ENCODE measurements at places on chromosomes 1 and 21.

DNA sequence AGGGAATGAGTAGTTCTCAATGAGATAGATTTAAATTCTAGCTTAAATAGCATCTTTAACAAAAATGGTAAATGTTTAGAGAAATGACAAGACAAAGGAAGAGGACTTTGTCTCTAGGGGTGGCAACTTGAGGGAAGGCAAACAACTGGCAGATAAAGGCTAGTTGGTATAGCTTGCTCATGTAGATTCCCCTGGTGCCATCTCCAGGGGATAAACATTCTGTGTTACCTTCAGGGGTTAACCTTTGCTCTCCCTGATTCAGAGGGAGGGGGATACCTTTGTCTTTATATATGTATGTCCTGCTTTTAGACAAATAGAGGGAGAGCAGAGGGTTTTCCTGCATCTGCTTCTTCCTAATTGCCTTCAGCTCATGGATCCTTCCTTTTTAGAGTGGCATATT lies 153.7 kb upstream of the L1TD1 start:
- DNase-seq = no peak

- DNase-seq = peak; percentile 49
Observed at GRCh38 chr1:202155478-202156021, 4.9 kb downstream of the PTPN7 start.

- no peak for DNase-seq
Observed at GRCh38 chr1:81432059-81432458, 368.7 kb upstream of the ADGRL2 start.

- DNase-seq = no peak
Observed at GRCh38 chr1:68217060-68217554, 15.2 kb downstream of the WLS start.

All from epithelial cell of proximal tubule (primary cell).